ENCODE measurements at places on chromosomes 2 and 18. TPM values are rescaled to one million over a fixed set of nuclear protein-coding genes. Genes with fewer than 3 reads are reported as not detected.
A peak's percentile ranks its signal among the peaks of the same experiment; 100 is the strongest.

DNA sequence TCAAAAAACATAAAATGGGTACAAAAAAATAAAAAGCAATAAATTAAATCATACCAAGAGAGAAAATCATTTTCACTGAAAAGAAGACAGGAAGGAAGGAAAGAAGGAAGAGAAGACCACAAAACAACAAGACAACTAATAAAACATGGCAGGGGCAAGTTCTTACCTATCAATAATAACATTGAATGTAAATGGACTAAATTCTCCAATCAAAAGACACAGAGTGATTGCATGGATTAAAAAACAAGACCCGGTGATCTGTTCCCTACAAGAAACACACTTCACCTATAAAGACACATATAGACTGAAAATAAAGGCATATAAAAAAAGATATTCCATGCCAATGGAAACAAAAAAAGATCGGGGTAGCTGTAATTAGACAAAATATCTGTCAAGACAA lies 82.6 kb upstream of the CERS6 start:
- no peaks in the 10 kb centered on the region for H3K4me1 ChIP-seq
- H3K27me3 ChIP-seq: no peaks in the 10 kb centered on the region
- no peak for DNase-seq
- H3K36me3 ChIP-seq: no peaks in the 10 kb centered on the region
- no peak overlapping the region for H3K4me3 ChIP-seq

Gene HDLBP
- total RNA-seq: 444 TPM

Gene SGPP2
- 38.1 TPM for total RNA-seq

- no peak for DNase-seq
- no peaks in the 10 kb centered on the region for H3K36me3 ChIP-seq
- H3K4me1 ChIP-seq: no peaks in the 10 kb centered on the region
These were observed 523.8 kb upstream of the TNP1 start for GRCh38 chr2:217383620-217384019.

- H3K4me1 ChIP-seq: peaks cover 17% of the 10 kb centered on the region
- H3K27me3 ChIP-seq: no peaks in the 10 kb centered on the region
- no peak for DNase-seq
- no peak overlapping the region for H3K27ac ChIP-seq
- no peaks in the 10 kb centered on the region for H3K36me3 ChIP-seq
- H3K4me3 ChIP-seq: no peak overlapping the region
These were observed 246.2 kb downstream of the NEDD4L start for GRCh38 chr18:58290116-58290695.

Gene CHRNG
- total RNA-seq: not detected

Gene SOCS6
- total RNA-seq: 20.9 TPM

GRCh38 chr2:98515250-98515991 lies 70.8 kb downstream of the INPP4A start:
- H3K4me1 ChIP-seq: peaks cover 16% of the 10 kb centered on the region
- H3K4me3 ChIP-seq: no peak overlapping the region
- no peak overlapping the region for H3K27ac ChIP-seq
- H3K36me3 ChIP-seq: no peaks in the 10 kb centered on the region
- no peak for DNase-seq

DNA sequence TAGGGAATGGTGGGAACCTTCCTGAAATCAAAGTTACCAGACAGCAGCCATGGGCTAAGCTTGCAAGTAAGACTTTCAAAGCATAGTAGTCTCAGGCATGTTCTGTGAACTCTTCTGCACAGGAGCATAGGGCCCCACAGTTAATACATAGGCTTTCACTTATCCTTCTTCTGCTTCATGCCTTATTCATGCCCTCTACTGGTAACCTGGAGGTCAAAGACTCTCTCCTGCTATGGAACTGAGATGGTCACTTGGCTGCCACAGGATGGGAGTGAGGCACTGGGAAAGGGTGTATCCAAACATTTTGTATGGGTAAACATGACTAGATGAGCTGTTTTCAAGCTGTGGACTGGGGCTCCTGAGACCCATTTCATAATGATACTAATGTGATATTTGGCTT lies 49.1 kb upstream of the ZNF638 start:
- peaks cover 4% of the 10 kb centered on the region for H3K4me1 ChIP-seq
- no peak for DNase-seq
- no peak overlapping the region for H3K4me3 ChIP-seq
- H3K27ac ChIP-seq: no peak overlapping the region
- no peaks in the 10 kb centered on the region for H3K36me3 ChIP-seq

GRCh38 chr18:3163968-3164367 lies 55.8 kb downstream of the MYOM1 start:
- H3K36me3 ChIP-seq: no peaks in the 10 kb centered on the region
- H3K27ac ChIP-seq: no peak overlapping the region
- H3K4me1 ChIP-seq: no peaks in the 10 kb centered on the region
- H3K27me3 ChIP-seq: no peaks in the 10 kb centered on the region
- no peak overlapping the region for H3K4me3 ChIP-seq

Gene COL6A3
- 119 TPM for total RNA-seq

- H3K36me3 ChIP-seq: no peaks in the 10 kb centered on the region
- H3K27me3 ChIP-seq: peaks cover 29% of the 10 kb centered on the region
- H3K4me1 ChIP-seq: no peaks in the 10 kb centered on the region
- DNase-seq: peak; percentile 38
- no peak overlapping the region for H3K27ac ChIP-seq
These were observed 19.6 kb downstream of the GPR35 start for GRCh38 chr2:240644859-240645301.

Gene SRD5A2
- total RNA-seq: not detected

- H3K4me1 ChIP-seq: peaks cover 5% of the 10 kb centered on the region
- H3K27ac ChIP-seq: no peak overlapping the region
- H3K27me3 ChIP-seq: no peaks in the 10 kb centered on the region
- H3K36me3 ChIP-seq: no peaks in the 10 kb centered on the region
- no peak for DNase-seq
These were observed 119.1 kb downstream of the AQP4 start for GRCh38 chr18:26746398-26746797.

DNA sequence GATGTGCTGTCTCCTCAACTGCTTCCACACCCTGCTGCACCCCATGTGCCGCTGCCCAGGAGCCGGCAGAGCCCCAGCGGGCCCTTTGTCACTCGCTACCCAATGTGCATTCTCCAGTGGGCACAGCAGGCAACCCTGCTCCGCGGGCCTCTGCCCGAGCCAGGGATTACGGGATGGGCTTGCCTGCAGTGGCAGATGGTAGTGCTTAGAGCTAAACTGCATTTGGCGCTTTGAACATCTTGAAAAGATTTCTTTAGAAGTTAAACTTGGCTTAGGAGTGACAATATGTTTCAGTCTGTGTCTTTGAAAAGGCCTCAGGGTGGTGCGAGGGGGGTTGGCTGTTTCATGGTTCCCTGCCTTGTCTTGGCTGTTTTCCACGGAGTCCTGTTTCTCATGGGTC lies 84.0 kb upstream of the BOD1L2 start:
- H3K4me1 ChIP-seq: no peaks in the 10 kb centered on the region
- no peak for DNase-seq
- H3K36me3 ChIP-seq: no peaks in the 10 kb centered on the region
- no peak overlapping the region for H3K27ac ChIP-seq

Gene GREB1
- 0.90 TPM for total RNA-seq

Gene MAP2
- 44.0 TPM for total RNA-seq

DNA sequence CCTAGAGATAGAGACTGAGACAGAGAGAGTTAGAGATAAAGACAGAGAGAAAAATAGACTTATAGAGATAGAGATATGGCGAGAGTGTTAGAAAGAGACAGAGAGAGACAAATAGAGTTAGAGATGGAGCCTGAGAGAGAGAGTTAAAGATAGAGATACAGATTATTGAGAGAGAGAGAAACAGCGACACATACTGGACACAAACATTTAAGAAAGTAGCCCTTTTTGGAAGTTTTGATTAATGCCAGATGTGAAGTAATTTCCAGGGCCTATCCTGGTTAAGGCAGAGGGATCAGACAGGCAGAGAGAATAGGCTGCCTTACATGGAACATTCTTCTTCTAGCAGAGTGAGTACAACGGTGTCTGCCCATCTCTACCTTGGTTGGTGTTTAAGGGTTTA lies 311.6 kb upstream of the CDH7 start:
- H3K4me1 ChIP-seq: no peaks in the 10 kb centered on the region
- no peaks in the 10 kb centered on the region for H3K27me3 ChIP-seq
- H3K4me3 ChIP-seq: no peak overlapping the region

- no peaks in the 10 kb centered on the region for H3K27me3 ChIP-seq
- H3K36me3 ChIP-seq: no peaks in the 10 kb centered on the region
- H3K27ac ChIP-seq: peak overlapping the region; percentile 77
- peaks cover 13% of the 10 kb centered on the region for H3K4me1 ChIP-seq
These were observed 7.8 kb upstream of the TRABD2A start for GRCh38 chr2:84888401-84889276.

Gene NOP58
- 44.4 TPM for total RNA-seq

- H3K4me1 ChIP-seq: no peaks in the 10 kb centered on the region
- DNase-seq: no peak
- H3K27me3 ChIP-seq: no peaks in the 10 kb centered on the region
- no peak overlapping the region for H3K4me3 ChIP-seq
- H3K36me3 ChIP-seq: no peaks in the 10 kb centered on the region
These were observed 8.3 kb downstream of the EHBP1 start for GRCh38 chr2:62713837-62714236.

- H3K4me3 ChIP-seq: no peak overlapping the region
- no peak overlapping the region for H3K27ac ChIP-seq
- H3K4me1 ChIP-seq: no peaks in the 10 kb centered on the region
- no peak for DNase-seq
- no peaks in the 10 kb centered on the region for H3K36me3 ChIP-seq
These were observed 12.1 kb downstream of the CCDC141 start for GRCh38 chr2:179037807-179038206.

- no peak overlapping the region for H3K27ac ChIP-seq
- no peak for DNase-seq
- H3K27me3 ChIP-seq: no peaks in the 10 kb centered on the region
- peaks cover 16% of the 10 kb centered on the region for H3K4me1 ChIP-seq
These were observed 70.2 kb downstream of the INPP4A start for GRCh38 chr2:98514879-98515249.

Gene EGR4
- not detected for total RNA-seq

GRCh38 chr18:44541781-44542180 lies 138.9 kb upstream of the SETBP1 start:
- H3K4me3 ChIP-seq: no peak overlapping the region
- DNase-seq: no peak
- no peaks in the 10 kb centered on the region for H3K4me1 ChIP-seq
- no peak overlapping the region for H3K27ac ChIP-seq
- no peaks in the 10 kb centered on the region for H3K27me3 ChIP-seq

Gene SPR
- 44.1 TPM for total RNA-seq

DNA sequence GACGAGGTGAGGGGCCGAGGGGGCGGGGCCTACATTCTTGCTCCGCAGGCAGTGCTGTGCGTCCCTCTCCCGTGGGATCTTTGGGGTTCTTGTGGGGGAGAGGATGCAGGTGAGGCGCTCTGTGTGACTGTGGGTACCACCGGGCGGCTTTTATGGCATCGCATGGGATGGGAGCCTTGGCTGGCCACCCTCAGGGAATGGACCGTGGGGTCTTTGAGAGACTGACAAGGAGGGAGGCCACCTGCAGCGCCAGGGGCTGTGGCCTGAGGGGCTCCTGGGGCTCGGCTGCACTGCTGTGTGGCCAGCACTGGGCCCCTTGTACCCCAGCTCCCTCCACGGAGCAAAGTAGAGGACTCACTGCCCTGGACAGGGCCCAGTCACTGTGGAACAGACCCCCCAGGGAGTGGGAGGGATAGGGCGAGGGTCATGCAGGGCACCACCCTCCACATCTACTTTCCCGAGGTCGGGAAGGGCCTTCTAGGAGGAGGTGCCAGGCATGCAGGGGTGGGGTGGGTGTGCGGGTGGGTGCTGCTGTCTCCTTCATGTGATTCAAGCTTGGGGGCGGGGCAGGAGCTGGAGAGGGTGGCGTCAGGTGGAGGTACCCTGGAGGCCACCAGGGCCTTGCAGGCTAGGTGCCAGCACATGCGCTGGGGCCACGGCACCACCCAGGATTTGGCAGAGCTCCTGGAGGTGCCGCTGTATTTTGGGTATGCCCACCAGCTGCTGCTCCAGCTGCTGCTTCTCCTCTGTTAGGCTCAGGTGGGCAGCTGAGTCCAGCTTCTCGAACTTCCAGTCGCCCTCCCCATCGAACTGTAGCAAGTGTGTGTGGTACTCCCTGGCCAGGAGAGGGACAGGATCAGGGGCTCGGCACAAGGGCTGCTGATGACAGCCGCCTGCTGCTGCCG lies 1072.4 kb downstream of the RPIA start:
- H3K4me1 ChIP-seq: no peaks in the 10 kb centered on the region
- H3K27ac ChIP-seq: no peak overlapping the region
- peaks cover 23% of the 10 kb centered on the region for H3K27me3 ChIP-seq
- DNase-seq: peak; percentile 64
- H3K4me3 ChIP-seq: no peak overlapping the region

DNA sequence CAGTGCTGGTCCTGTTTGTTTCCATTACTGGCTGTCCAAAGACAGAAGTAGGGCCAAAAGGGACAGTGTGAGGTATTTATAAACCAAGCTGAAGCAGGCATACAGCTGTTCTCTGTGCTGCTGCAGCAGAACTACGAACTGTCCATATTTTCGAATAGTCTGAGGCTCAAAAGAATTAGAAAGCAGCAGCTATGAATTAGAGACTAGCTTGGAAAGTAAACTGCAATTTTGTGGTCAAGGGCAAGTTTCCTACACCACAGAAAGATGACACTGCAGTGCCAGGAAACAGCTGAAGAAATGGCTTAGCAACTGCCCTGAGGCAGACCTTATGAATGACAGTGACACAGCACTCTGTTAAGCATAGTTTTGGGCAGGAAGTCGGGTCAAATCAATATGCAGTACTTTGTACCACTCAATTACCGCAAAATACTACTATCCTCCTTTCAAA lies 125.3 kb downstream of the TMEM131 start:
- H3K27me3 ChIP-seq: no peaks in the 10 kb centered on the region
- H3K27ac ChIP-seq: no peak overlapping the region
- peaks cover 26% of the 10 kb centered on the region for H3K4me1 ChIP-seq
- no peaks in the 10 kb centered on the region for H3K36me3 ChIP-seq

Data from upper lobe of right lung (tissue), 1 donor.